ENCODE measurements at places on chromosomes 2 and 18.

GRCh38 chr18:25340762-25341161, 11.2 kb downstream of the ZNF521 start:
- DNase-seq, result no peak
- no peaks in the 10 kb centered on the region for H3K27me3 ChIP-seq

DNA sequence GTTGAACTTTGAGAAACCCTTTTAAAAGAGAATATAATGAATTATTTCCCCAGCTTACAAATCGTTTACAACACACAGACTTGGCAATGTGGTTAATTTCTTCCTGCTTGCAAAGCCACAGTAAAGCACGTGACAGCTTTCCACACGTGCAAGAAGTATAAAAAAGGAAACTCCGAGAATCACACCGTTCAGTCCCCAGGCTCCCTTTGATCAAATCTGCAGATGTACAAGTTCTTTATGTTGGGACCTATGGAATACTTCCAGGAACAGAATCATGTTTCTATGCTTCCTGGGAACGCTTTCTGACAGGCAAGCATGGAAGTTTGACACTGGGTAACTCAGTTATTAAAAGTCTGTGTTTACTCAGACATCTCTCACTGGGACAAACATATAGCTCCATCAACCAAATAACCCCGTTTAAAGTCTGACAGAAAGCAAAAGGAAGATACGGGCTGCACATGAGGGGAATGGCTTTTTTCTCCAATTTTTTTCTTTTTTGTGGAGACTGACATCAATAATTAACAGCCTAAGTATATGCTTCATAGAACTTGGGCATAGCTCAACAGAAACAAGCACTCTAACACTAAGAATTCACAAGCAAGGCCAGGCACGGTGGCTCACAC, 134.8 kb downstream of the EIPR1 start:
- peaks cover 33% of the 10 kb centered on the region for H3K4me1 ChIP-seq
- peak; percentile 79 for DNase-seq
- H3K36me3 ChIP-seq, result no peaks in the 10 kb centered on the region
- H3K4me3 ChIP-seq, result peak overlapping the region; percentile 12
- H3K27me3 ChIP-seq, result no peaks in the 10 kb centered on the region

DNA sequence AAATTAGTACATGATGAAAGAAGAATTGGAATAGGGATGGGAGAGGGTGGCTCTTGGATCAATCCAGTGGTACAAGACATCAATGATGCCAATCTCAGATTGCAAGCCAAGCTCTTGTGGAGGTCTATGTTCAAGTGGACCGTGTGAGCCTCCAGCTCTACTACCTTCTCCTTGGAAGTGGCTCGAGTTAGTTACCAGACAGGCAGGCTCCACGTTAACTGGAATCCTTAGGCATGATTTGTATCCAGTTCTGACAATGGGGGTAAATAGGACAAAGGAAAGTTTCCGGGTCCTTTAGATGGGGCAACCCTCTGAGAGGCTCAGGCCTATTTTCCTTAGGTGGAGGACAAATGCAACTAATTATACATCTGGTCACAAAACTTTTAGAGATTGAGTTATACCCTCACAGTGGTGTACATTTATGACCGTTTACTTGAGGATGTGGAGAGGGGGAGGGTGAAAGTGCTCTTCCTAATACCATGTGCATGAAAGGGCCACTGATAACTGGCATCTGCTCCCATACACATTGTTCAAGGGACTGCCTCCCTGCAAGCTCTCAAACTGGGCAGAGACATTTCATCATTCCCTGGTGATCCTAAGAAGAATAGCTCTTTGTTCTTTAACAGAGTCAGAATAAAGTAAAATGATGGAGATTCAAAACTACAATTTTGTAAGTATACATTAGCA, 180.2 kb downstream of the SOCS6 start:
- no peak overlapping the region for H3K27ac ChIP-seq
- no peaks in the 10 kb centered on the region for H3K36me3 ChIP-seq
- no peak overlapping the region for H3K4me3 ChIP-seq

DNA sequence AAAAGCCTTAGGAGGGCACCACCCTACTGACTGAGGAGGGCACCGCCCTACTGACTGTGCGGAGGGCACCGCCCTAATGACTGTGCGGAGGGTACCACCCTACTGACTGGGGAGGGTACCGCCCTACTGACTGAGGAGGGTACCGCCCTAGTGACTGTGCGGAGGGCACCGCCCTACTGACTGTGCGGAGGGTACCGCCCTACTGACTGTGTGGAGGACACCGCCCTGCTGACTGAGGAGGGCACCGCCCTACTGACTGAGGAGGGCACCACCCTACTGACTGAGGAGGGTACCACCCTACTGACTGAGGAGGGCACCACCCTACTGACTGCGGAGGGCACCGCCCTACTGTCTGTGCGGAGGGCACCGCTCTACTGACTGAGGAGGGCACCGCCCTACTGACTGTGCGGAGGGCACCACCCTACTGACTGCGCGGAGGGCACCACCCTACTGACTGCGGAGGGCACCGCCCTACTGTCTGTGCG, 150.2 kb upstream of the NFATC1 start:
- no peaks in the 10 kb centered on the region for H3K36me3 ChIP-seq
- no peak overlapping the region for H3K4me3 ChIP-seq
- no peak overlapping the region for H3K27ac ChIP-seq
- H3K4me1 ChIP-seq, result no peaks in the 10 kb centered on the region
- DNase-seq, result no peak

DNA sequence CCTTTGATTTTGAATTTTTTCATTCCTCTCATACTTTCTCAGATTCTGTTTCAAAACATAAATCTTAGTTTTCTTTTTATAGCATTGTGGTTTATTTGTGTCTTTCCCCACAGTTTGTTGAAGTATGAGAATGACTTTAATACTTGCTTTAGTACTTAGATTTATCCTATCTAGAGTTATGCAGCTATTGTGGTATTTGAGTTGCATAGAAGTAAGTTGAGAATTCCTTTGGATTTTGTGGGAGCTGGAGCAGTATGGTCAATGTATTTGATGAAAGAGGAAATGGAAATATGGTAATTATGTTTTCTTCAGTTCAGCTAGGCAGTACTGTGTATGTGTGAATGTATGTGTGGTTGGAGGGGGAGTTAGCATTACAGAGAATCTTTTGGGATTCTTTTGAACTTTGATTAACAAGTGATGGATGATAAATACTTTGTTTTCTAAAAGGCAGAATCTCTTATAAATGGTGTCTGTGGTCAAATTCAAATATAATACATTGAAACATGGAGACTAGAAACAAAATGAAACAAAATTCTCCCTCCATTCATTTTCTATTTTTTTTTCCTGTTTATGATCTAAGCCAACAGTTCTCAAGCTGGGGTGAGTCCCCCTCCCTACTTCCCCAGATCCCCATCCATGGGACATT, 3.0 kb downstream of the ACVR2A start:
- H3K4me1 ChIP-seq, result peaks cover 15% of the 10 kb centered on the region
- no peak overlapping the region for H3K27ac ChIP-seq
- no peak for DNase-seq

- peak overlapping the region; percentile 89 for H3K4me3 ChIP-seq
- H3K36me3 ChIP-seq, result peaks cover 12% of the 10 kb centered on the region
- H3K27me3 ChIP-seq, result no peaks in the 10 kb centered on the region
- no peak for DNase-seq
These were observed 1.0 kb upstream of the BMPR2 start for GRCh38 chr2:202375033-202375608.

GRCh38 chr18:62621546-62621945, 93.8 kb upstream of the PHLPP1 start:
- DNase-seq, result no peak
- H3K27ac ChIP-seq, result no peak overlapping the region
- H3K4me1 ChIP-seq, result no peaks in the 10 kb centered on the region
- H3K27me3 ChIP-seq, result no peaks in the 10 kb centered on the region
- H3K36me3 ChIP-seq, result no peaks in the 10 kb centered on the region

DNA sequence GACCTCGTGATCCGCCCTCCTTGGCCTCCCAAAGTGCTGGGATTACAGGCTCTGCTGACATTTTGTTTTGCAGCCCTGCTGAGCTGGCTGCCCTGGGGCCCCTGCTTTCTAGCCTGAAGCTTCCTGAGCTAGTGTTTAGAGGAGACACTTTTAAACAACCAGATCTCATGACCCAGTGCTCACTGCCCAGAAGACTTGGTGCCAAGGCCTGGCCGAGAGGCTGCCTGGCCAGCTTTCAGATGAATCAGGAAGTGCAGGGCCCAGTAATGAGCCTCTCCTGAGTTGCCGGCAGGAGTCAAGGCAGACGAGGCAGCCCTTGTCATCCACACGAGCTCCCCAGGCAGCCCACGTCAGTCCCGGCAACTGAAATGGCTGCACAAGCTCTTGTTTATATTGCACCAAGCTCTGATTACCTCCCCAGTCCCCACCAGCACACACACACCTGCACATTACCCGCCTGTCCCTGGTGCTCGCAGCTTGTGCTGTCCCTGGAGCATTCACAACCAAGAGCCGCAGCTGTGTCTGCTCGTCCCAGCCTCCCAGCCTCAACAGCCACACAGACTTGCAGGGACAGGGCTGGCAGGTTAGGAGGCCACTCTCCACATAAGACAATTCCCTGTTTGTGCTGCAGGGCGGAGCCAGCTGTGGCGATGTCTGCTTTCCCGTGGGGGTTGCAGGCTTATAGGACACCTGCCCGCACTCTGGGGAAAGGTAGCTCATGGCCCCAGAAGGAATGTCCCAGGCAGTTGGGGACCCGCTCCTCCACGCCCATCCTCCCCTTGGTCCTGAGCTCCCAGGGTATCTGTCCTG, 331.2 kb upstream of the MYT1L start:
- no peak for DNase-seq
- no peaks in the 10 kb centered on the region for H3K27me3 ChIP-seq
- H3K4me1 ChIP-seq, result peaks cover 2% of the 10 kb centered on the region
- H3K4me3 ChIP-seq, result no peak overlapping the region

DNA sequence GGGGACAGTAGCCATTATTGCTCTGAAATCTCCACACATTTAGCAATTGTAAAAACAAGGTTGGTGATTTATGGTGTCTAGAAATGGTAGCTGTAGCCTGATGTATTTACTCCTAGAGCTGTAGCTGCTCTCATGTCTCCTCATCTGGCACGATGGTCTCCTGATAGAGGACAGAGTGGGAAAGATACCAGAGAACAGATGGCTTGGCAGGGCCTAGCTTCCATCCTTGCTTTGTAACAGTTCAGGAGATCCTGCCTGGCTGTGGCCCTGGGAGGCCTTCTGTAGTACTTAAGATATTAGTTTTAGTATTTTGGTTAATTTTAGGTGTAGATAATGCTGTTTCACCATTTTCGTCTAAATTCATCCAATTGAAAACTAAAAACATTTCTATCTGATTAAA, 6.7 kb downstream of the ATG16L1 start:
- no peak for DNase-seq
- H3K27me3 ChIP-seq, result no peaks in the 10 kb centered on the region
- peaks cover 26% of the 10 kb centered on the region for H3K4me1 ChIP-seq
- H3K4me3 ChIP-seq, result no peak overlapping the region
- H3K27ac ChIP-seq, result no peak overlapping the region
- H3K36me3 ChIP-seq, result peaks cover 16% of the 10 kb centered on the region

GRCh38 chr2:38523728-38524437, 78.8 kb downstream of the HNRNPLL start:
- DNase-seq, result no peak
- no peaks in the 10 kb centered on the region for H3K36me3 ChIP-seq

DNA sequence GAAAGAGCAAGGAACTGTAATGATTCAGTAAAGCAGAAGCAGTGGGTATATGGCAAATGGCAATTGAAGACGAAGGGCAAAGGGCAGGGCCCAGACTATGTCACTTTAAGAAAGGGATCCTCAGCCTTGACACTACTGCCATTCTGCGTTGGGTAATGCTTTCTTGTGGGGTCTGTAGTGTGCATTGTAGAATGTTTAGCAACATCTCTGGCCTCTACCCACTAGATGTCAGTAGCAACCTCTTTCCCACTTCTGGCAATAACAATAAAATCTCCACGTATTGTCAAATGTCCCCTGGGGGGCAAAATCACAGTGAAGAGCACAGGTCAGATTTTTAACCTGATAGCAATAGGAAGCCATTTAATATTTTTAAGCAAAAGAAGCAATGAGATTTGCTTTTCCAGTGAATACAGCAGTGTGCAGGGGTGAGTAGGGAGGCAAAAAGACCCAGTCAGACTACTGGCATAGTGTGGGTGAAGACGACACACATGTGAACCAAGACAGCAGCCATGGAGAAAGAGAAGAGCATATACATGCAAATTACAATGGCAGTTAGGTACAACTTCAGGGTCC, 209.5 kb downstream of the DYM start:
- no peak overlapping the region for H3K27ac ChIP-seq
- H3K27me3 ChIP-seq, result no peaks in the 10 kb centered on the region
- no peak overlapping the region for H3K4me3 ChIP-seq

- H3K4me3 ChIP-seq, result no peak overlapping the region
- H3K27me3 ChIP-seq, result no peaks in the 10 kb centered on the region
- no peak for DNase-seq
- H3K27ac ChIP-seq, result no peak overlapping the region
- peaks cover 10% of the 10 kb centered on the region for H3K4me1 ChIP-seq
These were observed 7.2 kb upstream of the SEMA4C start for GRCh38 chr2:96877042-96877451.

GRCh38 chr2:236662231-236663185, 92.9 kb downstream of the ACKR3 start:
- no peak overlapping the region for H3K4me3 ChIP-seq
- H3K27ac ChIP-seq, result no peak overlapping the region
- H3K36me3 ChIP-seq, result no peaks in the 10 kb centered on the region
- no peaks in the 10 kb centered on the region for H3K4me1 ChIP-seq
- H3K27me3 ChIP-seq, result no peaks in the 10 kb centered on the region
- DNase-seq, result no peak

- H3K36me3 ChIP-seq, result no peaks in the 10 kb centered on the region
- H3K27me3 ChIP-seq, result no peaks in the 10 kb centered on the region
- H3K4me1 ChIP-seq, result no peaks in the 10 kb centered on the region
These were observed 327.1 kb upstream of the RBMS1 start for GRCh38 chr2:160820691-160821090.

DNA sequence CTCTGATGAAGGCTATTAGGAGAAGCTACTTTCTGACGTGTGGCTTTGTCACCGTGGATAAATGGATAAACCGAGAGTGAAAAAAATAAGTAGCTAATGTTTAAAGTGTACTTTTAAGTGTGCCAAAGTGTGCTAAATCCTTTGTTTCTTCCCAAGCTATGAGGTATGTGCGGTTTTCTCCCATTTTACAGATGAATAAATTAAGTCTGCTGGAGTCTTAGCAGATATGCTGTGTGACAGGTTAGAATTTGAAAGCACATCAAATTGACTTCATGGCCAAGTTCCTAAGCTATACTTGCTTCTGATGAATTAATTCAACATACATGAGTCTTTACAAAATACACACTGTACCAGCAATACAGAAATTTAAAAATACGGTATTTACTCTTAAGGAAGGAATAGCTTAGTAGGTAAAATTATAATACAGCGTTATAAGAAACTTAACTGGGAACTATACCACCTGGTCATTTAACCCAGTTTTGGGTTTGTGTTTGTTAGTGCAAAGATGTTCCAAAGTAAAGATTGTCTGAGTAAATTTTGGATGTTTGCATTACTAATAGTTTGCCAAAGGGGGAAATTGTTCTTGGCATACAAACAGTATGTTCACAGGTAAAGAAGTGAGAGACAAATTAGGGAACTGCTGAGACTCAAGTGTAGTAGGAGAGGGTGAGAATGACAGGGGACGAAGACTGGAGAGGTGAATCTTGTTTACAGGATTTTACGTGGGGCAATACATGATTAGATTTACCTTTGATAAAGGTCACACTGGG, 1.4 kb downstream of the AGPS start:
- peak overlapping the region; percentile 67 for H3K4me3 ChIP-seq
- no peaks in the 10 kb centered on the region for H3K36me3 ChIP-seq
- H3K4me1 ChIP-seq, result peaks cover 29% of the 10 kb centered on the region
- no peaks in the 10 kb centered on the region for H3K27me3 ChIP-seq
- H3K27ac ChIP-seq, result no peak overlapping the region

- peak overlapping the region; percentile 58 for H3K27ac ChIP-seq
- no peak overlapping the region for H3K4me3 ChIP-seq
- H3K4me1 ChIP-seq, result peaks cover 26% of the 10 kb centered on the region
- no peaks in the 10 kb centered on the region for H3K36me3 ChIP-seq
- peak; percentile 50 for DNase-seq
- H3K27me3 ChIP-seq, result no peaks in the 10 kb centered on the region
These were observed 163.5 kb upstream of the CXCR4 start for GRCh38 chr2:136281281-136282114.
